Stimulated activated CD4-positive, alpha-beta T cell treated with anti-CD3 and anti-CD28 coated beads, Interleukin-15, amount 100 ng/mL, for 1 hour (primary cell): ENCODE measurements at places on chromosomes 3 and 15.

- DNase-seq, result no peak
Observed at GRCh38 chr15:58748040-58748851, 1.3 kb downstream of the ADAM10 start.

- DNase-seq, result no peak
Observed at GRCh38 chr3:133113927-133114597, 75.9 kb downstream of the TMEM108 start.

- no peak for DNase-seq
Observed at GRCh38 chr15:27438403-27439375, 467.7 kb downstream of the GABRG3 start.

GRCh38 chr3:87191175-87191574 lies 35.9 kb upstream of the CHMP2B start:
- no peak for DNase-seq

DNA sequence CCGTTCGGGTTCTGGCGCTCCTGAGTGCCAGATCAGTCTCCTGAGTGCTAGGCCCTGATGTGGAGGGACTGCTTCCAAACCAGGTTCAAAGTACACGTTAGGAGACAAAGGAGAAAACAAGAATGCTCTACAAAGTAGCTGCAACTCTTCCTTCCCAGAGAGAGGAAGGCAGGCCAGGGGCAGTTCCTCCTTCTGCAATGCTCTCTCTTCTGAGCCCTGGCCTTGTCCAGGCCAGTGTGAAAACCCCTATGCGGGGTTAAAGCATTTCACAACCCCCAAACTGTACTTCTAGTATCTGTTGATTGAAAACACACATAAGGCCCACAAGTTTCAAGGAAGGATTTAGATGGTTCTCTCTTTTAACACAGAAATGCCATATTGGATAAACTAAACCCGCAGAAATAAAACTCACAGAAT lies 9.7 kb upstream of the CALML4 start:
- DNase-seq, result no peak

- no peak for DNase-seq
Observed at GRCh38 chr3:148366743-148367410, 330.8 kb upstream of the AGTR1 start.

DNA sequence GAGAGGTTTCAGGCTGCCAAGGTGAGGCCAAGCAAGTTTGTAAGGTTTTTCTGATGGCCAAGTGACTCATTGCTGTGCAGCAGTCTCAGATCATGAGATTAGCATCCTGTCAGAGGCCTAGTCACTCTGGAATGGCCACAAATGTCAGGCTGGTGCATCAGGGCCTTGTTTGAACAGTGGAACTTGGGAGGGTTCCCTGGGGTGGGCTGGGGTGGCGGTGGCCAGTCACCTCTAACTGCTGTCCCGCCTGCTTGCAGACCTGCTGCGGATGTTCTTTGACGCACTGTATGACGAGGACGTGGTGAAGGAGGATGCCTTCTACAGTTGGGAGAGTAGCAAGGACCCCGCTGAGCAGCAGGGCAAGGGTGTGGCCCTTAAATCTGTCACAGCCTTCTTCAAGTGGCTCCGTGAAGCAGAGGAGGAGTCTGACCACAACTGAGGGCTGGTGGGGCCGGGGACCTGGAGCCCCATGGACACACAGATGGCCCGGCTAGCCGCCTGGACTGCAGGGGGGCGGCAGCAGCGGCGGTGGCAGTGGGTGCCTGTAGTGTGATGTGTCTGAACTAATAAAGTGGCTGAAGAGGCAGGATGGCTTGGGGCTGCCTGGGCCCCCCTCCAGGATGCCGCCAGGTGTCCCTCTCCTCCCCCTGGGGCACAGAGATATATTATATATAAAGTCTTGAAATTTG lies 2.8 kb upstream of the FAM131A start:
- DNase-seq, result no peak

GRCh38 chr3:177479630-177480029 lies 282.3 kb upstream of the TBL1XR1 start:
- no peak for DNase-seq

DNA sequence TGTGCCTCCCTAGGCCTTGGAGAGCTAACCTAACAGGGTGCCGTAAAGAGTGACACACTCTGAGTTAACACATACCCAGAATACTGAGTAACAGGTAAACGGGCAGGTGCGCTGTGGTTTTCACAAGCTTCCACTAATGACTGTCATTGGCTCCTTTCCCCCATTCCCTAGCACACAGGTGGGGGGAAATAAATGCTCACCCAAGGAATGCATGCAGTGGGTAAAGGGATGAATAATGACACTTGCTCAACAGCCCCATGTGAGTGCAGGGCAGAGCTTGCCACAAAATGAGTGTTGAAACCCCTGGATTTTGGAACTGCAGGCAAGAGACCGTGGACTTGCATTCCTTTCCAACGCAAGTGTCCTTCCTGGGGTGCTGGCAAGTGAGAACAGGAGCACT lies 57.6 kb downstream of the ADAMTS17 start:
- no peak for DNase-seq

DNA sequence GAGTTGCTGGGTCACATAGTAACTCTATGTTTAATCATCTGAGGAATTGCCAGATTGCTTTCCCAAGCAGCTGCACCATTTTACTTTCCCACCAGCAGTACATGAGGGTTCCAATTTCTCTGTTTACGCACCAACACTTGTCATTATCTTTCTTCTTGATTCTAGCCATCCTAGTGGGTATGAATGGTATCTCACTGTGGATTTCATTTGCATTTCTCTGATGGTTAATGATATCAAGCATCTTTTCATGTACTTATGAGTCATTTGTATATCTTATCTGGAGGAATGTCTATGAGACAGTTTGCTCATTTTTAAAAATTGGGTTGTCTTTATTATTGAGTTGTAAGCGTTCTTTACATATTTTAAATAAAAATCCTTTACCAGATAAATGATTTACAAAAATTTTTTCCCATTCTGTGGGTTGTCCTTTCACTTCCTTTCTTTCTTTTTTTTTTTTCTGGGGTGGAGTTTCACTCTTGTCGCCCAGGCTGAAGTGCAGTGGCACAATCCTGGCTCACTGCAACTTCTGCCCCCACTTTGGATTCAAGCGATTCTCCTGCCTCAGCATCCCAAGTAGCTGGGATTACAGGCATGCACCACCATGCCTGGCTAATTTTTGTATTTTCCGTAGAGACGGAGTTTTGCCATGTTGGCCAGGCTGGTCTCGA lies 8.9 kb upstream of the SGO1 start:
- no peak for DNase-seq
